ENCODE measurements at places on chromosomes 4 and X. TPM values are rescaled to one million over a fixed set of nuclear protein-coding genes. Genes with fewer than 3 reads are reported as not detected.

Gene CDX4
- not detected for total RNA-seq

Gene ARSH
- total RNA-seq, result not detected

Gene AADAT
- 14.8 TPM for total RNA-seq

Gene STK32B
- total RNA-seq, result 11.7 TPM

Gene WDFY3
- total RNA-seq, result 205 TPM

Data from camera-type eye (tissue), 1 donor.